Fibroblast of pulmonary artery (primary cell): ENCODE measurements at places on chromosomes 6 and 20.

DNA sequence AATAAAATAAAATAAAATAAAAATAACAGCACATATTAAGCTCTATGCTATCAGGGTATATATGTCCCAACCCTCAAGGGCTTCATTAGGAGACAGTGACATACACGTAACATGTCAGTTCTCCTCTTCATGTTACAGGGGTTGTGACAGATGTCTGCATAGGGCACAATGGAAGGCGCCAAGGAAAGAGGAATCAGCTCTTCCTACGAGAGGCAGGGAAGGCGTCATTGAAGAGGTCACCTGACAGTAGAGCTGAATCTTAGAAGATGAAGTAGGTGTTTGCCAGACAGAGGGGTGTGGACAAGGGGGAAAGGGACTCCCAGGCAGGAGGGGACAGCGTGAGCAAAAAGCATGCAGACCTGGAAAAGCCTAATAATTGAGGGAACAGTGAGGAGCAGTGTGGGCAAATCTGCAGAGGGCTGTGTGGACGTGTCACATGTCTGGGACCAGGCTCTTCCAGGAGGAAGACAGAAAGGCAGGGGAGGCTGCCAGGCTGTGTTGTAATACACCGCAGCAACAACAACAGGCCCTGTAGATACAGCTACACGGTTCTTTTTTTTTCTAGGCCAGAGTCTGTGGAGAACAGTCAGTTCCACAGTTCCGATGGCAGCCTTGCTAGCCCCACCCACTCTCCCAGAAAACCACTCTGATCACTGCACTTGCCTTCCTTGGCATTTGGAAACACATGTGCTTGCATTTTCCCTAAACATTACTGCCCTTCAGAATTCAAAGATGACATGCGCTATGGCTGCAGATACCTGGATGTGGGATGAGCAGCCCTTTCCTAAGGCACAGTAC is 2.5 kb upstream of the FKBP5 start:
- DNase-seq = peak; percentile 95

GRCh38 chr6:94300424-94301144 is 881.2 kb upstream of the EPHA7 start:
- DNase-seq = no peak

DNA sequence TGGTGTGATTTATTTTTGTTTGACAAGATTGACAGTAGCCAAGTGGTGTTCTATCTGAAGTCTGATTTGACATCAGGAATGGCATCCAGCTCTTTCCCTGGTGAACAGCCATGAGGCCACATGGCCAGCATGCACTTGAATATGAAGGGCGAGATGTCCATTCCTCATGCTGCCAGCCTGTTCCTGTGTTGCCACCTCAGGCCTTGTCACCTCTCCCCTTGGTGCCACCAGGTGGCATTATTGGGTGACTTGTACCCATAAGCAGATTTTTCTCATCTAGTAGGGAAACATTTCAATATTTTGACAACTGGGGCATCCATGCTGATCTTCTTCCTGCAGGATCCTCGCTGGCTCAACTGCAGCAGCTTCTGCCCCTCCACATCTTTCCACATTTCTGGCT is 199.1 kb downstream of the ERMARD start:
- peak; percentile 12 for DNase-seq

GRCh38 chr20:36543184-36544133 is 2.1 kb downstream of the MYL9 start:
- DNase-seq = peak; percentile 69

DNA sequence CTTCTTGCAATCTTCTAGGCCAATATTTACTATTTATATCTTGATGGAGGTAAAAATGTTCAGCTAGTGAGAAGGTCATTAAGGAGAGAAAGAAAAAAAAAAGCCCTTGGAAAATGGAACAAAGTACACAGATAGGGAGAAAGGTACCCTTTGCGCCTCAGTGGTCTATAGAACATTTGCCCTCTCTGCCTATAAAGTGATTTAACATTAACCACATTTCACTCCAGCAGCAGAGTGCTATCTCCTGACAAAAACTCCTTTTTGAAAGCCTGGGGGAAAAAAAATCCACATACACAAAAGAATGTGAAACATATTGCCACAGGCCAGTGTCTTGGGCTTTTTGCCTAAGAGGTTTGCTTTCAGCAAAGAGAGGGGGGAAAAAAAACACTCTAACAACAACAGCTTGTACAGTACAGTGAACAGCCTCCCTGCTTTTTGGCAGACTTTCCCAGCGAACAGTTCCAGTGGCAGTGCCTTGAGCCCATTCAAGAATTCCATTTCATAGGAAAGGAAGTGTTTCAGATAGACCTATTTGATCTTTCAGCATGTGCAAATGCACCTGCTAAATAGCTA is 695 bp downstream of the ARHGAP18 start:
- peak; percentile 83 for DNase-seq
